ENCODE measurements at places on chromosomes 3 and 15.

DNA sequence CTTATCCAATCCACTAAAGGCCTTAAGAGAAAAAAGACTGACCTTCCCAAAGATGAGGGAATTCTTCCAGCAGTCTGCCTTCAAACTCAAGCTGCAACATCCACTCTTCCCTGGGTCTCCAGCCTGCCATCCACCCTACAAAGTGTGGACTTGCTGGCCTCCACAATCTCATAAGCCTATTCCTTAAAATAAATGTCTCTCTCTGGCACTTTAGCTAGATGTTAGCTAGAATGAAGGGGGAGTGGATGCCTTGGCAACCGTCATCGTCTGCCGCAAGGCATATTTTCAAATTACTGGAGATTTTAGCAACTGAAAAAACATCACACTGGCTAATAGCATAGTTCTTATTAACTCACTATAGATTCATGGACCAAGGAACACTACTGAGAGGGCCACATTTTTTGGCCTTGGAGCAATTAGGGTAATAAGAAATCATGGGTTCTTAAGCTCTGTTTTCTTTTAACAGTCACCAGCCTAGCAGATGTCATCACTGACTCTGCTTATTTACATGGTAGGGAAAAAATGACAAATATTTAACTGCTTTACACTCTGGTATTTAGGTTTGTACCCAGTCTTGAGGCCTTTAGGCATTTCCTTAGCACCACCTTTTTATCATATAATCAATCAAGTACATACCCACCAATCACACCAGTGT, 245.3 kb downstream of the MYRIP start:
- no peak for DNase-seq

DNA sequence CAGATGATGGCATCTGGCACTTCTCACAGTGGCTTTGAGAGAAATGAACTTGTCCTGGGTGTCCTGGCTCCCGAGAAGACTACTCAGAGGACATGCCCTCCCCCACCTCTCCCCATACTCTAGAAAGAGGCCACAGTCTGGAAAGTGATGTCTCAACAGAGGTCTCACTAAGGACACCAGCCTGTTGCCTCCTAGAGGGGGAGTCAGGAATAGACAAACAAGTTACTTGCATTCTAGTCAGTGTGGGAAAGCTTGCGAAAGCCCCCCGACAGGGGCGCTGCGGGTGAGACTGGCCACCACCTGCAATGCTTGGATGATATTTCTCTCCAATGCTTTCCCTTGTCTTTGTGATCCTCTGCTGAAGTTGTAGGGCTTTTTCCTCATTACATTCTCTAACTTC, 17.2 kb downstream of the B4GALT4 start:
- no peak for DNase-seq

GRCh38 chr15:45641374-45641781, 6.5 kb downstream of the SQOR start:
- no peak for DNase-seq

- no peak for DNase-seq
These were observed 9.8 kb downstream of the P2RY14 start for GRCh38 chr3:151268267-151269235.

DNA sequence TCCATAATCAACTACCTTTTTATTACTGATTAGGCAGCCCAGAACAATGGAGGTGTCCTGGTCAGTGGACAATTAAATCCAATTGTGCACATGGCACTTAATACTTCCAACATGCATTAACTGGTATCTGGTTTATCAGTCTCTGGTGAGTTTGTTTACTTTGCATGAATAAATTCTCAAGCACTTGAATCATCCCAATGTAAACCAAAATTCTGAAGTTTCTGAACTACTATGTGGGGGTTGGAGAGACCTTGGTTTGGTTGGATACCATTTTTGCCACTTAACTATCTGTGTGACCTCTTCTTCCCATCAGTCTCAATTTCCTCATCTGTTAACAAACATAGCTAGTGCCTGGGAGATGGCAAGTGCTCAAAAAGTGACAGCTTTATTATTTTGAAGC, 70.5 kb upstream of the MAP4 start:
- no peak for DNase-seq

DNA sequence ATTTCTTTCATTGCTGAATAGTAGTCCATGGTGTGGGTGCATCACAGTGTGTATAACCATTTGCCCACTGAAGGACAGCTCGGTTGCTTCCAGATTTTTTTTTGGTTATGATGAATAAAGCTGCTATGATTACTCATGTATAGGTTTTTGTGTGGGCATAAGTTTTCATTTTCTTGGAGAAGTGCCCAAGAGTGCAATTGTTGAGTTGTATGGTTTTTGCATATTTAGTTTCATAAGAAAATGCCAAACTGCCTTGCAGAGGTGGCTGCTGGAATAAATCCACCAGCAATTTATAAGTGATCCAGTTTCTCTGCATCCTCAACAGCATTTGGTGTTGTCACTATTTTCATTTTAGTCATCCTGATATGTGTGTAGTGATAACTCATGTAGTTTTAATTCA, 8.4 kb upstream of the SPESP1 start:
- DNase-seq, result no peak

- peak; percentile 51 for DNase-seq
These were observed 379.5 kb upstream of the ATP10A start for GRCh38 chr15:26242565-26243071.

DNA sequence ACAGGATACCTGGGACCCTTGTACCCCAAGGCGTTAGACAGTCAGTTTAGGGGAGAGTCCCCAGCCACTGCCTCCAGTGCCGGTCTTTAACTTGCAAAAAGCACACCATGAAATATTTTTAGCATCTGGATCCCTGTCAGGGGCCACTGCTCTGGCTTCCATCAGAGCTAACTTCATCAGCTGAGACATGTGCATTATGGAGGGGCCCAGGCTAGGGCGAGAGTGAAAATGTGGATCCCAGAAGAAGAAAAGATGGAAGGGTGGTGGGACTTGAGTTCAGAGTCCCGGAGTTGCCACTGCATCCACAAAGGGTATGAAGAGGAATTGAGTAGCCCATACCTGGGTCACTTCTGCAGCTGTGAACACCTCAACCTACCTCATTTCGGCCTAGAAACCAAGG, 23.5 kb upstream of the SPATA12 start:
- no peak for DNase-seq

DNA sequence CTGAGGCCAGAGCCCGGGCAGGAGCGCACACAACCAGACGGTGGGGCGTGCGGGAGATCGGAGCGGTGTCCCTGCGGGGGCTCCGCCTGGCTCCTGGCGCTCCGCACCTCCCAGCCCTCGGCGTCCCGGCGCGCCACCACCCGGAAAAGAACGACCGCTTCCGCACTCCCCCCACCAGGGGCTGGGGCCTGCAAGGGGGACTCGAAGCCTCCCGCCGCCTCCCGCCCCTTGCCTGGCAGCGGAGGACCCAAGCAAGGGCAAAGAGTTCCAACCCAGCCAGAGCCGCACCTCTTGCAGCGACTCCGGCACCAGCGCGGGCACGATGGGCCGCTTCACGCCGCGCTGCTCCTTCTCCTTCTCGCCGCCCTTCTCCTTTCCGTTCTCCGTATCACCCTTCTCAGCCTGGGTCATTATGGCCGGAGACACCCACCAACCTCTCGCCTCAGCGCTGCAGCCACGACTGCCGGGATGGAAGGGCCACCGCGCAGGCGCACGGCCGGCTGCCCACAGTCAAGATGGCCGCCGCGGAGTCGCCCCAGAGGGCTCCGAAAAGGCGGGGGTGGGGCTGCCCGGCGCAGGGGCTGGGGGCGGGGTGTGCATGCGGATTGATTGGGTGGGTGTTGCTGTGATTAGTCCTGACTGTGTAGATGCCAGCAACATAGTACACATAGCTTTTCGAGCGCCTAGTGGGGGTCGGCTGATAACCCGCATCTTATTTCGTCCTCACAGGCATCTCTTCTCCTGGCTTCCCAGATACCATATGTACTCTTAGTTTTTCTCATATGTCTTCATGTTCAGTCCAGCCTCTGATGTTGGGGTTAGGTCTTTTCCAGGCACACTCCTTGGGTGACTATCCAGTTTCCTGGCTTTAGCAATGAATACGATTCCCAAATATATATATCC, at the start of gene ACTR8:
Gene ACTR8, minus strand, starts transcription at position 462 of the 903 bp plus-strand sequence. Its CDS starts 51 bp downstream, at position 411.
- DNase-seq, result peak; percentile 94

GRCh38 chr3:18556503-18557135, 131.5 kb upstream of the SATB1 start:
- no peak for DNase-seq

DNA sequence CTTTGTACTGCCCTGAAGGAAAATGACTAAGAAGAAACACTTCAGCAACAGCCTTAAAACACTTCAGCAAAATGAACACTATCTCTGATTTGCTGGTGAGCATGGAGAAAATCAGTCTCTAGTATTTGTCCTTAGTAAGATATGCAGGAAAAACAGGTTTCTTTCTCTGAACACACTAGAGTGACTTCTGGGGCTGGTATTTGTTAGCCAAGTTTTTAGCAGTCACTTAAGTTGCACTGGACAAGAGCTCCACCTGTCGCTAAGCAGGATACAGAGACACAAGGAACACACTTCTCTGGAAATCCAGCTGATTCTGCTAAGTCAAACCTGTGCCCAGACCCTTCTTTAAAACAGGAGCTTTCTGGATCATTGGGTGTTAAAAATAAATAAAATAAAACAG, 65.3 kb downstream of the CHAC1 start:
- DNase-seq, result no peak

- DNase-seq, result no peak
These were observed 52.7 kb downstream of the SACM1L start for GRCh38 chr3:45741742-45742460.

GRCh38 chr3:113086560-113087461, 96.0 kb downstream of the GTPBP8 start:
- DNase-seq, result peak; percentile 37

DNA sequence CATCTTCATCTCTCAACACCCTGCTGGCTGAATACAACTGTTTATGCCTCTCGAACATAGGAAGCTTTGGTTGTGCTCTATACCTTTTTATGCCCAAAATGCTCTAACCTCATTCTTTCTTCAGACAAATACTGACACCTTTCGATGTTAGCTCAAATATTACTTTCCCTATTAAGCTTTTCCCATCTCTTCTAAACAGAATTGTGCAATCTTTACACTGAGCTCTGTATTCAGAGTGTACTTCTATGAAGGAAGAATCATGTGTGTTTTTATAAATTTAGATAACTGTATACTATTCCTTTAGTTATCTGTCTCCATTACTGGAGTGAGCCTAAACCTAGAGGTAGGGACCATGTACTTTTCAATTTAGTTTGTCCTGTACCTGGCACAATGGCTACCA, 1.6 kb downstream of the EFHB start:
- no peak for DNase-seq

DNA sequence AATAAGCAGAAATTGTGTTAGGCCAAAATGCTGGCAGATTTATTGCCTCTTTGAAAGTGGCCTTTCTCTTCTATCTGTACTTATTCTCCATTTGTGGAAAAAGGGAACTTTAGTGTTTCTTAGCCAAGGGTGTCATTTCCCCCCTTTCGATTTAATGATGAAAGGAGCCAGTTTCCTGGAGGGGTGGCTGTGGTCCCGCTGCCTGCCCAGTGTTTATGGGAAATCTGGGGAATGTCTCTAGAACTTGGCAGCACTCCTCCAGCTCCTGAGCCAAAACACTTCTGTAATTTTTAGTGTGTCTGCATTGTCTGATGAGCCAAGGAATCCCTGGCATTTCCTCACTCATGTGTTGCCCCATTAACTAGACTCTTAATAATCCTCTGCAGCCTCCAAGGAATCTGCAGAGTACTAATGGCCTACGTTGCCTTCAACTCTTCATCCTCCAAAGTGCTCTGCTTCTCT, 448.8 kb downstream of the GRM7 start:
- DNase-seq, result no peak

GRCh38 chr15:38226608-38227266, 25.9 kb upstream of the SPRED1 start:
- DNase-seq, result no peak

- DNase-seq, result peak; percentile 79
These were observed 835 bp downstream of the SEMA5B start for GRCh38 chr3:123026565-123027291.

GRCh38 chr3:100782906-100783305, 73.6 kb downstream of the TFG start:
- no peak for DNase-seq

- peak; percentile 82 for DNase-seq
These were observed 265.2 kb upstream of the TLE3 start for GRCh38 chr15:70362886-70363285.

DNA sequence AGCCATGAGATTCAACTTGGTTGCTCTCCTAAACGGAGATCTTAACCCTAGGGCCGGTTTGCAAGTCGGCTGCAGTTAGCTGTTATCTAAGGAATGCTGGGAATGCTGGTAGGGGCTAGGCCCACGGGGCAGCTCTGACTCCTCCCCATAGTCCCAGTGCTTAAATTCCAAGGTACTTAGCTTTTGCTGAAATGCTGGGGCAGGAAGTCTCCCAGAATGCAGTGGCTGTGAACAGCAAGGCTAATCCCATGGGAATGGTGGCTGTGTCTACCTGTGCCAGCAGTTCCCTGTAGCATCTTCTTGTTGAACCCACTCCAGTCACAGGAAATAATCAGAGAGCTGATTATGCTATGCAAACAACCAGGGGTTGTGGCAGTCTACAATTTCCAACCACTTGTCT, 102.5 kb upstream of the TJP1 start:
- DNase-seq, result peak; percentile 78

- DNase-seq, result no peak
These were observed 532.7 kb downstream of the SOX2 start for GRCh38 chr3:182244222-182244971.

DNA sequence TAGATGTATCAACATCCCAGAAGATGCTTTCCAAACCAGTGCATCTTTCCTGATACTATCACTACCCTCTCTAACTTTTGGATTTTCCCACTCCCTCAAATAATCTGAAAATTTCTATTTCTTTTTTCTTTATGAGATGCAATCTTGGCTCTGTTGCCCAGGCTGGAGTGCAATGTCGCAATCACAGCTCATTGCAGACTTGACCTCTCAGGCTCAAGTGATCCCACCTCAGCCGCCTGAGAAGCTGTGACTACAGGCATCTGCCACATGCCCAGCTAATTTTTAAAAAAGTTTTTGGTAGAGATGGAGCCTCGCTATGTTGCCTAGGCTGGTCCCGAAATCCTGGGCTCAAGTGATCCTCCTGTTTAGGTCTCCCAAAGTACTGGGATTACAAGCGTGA, 239.7 kb downstream of the SUCLG2 start:
- DNase-seq, result no peak

GRCh38 chr3:52226229-52226817, 878 bp upstream of the TLR9 start:
- no peak for DNase-seq

DNA sequence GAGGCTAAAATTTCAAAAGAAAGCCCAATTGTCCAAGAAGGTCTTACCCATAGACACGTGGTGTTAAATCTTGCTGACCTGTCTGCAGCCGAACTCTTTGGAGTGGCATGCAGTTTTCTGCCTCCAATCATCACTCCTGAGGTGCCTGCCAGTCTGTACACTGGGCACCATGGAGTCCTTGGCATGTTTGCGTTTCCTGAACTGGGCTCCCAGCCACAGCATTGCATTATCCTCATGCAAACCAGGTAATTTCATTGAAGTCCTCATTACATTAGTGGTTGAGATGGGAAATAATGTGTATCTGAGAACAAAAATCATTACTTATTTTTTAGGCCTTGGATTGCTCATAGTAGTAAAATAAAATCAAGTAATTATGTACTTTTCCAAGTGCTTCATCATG, 152.3 kb downstream of the AKAP13 start:
- DNase-seq, result no peak

All from iPS-NIHi11 (cell line).